Adrenal gland (tissue), 19 donors: ENCODE measurements at places on chromosomes 3 and 15.

DNA sequence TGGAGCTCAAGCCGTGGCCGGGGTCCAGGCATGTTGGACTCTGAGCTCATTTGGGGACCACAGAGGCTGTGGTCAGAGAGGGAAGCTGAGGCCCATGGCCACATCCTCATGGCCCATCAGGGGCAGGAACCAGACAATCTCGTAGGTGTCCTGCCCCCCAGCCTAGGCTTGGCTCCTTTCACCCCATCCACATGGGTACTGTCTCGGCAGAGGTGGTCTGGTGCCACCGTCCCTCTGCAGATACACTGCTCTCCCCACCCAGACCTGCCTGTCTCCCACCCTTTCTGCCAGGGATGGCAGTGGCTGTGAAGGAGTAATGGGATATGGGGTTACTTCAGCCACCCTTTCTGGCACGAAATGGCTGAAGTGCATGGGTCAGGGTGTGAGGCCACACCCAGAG lies 7.9 kb downstream of the PRSS50 start:
- no peaks in the 10 kb centered on the region for H3K36me3 ChIP-seq
- H3K4me1 ChIP-seq, result no peaks in the 10 kb centered on the region
- no peak overlapping the region for H3K4me3 ChIP-seq

- peak; percentile 6 for DNase-seq
- no peak overlapping the region for H3K27ac ChIP-seq
- H3K36me3 ChIP-seq, result no peaks in the 10 kb centered on the region
- H3K4me1 ChIP-seq, result no peaks in the 10 kb centered on the region
- H3K27me3 ChIP-seq, result no peaks in the 10 kb centered on the region
Measured at GRCh38 chr15:68667800-68668625, 89.2 kb downstream of the CORO2B start.

DNA sequence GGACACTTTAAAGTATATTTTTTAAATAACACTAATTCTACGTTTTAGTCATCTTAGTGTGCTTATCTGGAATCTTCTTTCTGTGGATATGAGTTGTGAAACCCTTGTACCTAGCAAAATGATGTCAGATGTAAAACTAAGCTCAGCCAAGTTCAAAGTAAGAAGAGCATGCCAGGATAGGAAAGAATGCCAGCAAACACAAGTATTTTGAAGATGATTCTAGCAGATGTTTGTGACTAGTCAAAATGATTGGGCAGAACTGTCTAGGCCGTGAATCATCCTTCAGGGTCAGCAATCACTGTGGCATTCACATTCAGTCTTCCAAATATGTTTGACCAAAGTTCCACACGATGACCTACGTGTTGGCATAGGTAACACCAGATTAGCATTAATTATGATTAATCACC lies 5.4 kb upstream of the PLOD2 start:
- H3K27ac ChIP-seq, result peak overlapping the region; percentile 83
- H3K4me3 ChIP-seq, result no peak overlapping the region
- peaks cover 21% of the 10 kb centered on the region for H3K4me1 ChIP-seq
- no peaks in the 10 kb centered on the region for H3K36me3 ChIP-seq
- DNase-seq, result peak; percentile 86
- H3K27me3 ChIP-seq, result no peaks in the 10 kb centered on the region

GRCh38 chr15:58521293-58521991 lies 89.7 kb downstream of the LIPC start:
- H3K4me3 ChIP-seq, result no peak overlapping the region
- H3K27ac ChIP-seq, result peak overlapping the region; percentile 25
- no peaks in the 10 kb centered on the region for H3K36me3 ChIP-seq
- no peaks in the 10 kb centered on the region for H3K27me3 ChIP-seq
- H3K4me1 ChIP-seq, result peaks cover 19% of the 10 kb centered on the region

DNA sequence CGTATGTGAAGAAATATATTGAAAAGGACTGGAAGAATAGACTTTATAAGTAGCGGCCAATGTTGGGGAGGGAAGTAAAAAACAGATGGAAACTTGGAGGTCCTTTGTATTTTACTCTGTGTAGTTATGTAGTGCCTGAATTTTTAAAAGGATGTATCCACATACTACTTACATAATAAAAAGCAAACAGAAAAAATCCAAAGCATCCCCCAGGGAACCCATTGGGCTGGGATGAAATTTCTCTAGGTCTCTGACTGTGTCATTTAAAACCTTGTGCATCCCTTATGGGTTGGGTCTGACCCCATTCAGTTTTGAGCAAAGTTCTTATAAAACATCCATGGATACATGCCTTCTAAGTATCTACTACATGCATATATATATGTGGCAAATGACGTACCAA lies 141.1 kb downstream of the NR1D2 start:
- no peaks in the 10 kb centered on the region for H3K4me1 ChIP-seq
- no peaks in the 10 kb centered on the region for H3K36me3 ChIP-seq
- H3K27ac ChIP-seq, result no peak overlapping the region
- DNase-seq, result no peak
